ENCODE measurements at places on chromosomes 13 and 19.

DNA sequence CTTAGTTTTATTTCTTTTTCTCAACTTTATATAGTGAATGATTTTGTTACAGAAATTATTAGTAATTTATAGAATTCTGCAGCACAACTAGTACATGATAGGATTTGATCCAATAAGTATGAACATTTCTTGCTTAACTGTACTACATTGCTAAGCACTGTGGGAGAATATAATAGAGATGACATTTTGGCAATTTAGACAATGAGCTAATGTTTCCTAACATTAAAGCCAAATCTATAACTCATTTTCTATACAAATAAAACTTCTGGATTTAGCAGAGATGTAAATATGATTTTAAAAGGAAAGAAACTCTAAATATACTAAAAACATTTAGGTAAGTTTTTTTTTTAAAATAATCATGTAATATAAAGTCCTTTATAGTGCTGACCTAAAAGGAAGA is 87.3 kb downstream of the FNDC3A start:
- DNase-seq = no peak

- DNase-seq = peak; percentile 52
These were observed 193.2 kb upstream of the RFC3 start for GRCh38 chr13:33624740-33625139.

GRCh38 chr13:75219479-75220237 is 262.3 kb downstream of the TBC1D4 start:
- DNase-seq = peak; percentile 78

GRCh38 chr19:16013851-16014840 is 62.1 kb upstream of the TPM4 start:
- no peak for DNase-seq

GRCh38 chr19:50513746-50514345 is at the start of gene ASPDH:
TSS of gene ASPDH (minus strand) at chr19:50513913. CDS start at chr19:50513823, 90 bp downstream.
- DNase-seq = no peak

DNA sequence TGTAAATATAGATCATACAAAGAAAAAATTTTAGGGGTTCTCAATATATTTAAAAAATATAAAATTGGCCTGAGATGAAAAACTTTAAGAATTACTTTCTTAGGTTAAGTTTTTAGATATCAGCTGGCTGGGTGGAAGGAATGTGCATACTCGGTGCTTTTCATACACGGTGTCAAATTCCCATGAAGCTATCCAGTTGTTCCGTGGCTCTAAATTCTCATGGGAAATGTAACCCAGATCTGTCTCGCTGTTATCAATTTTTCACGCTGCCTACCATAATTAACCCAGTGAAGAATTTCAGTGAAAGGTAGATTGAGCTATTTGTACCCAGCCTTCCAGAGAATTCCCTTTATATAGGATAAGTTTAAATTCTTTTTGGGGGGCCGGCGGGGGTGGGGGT is 11.6 kb upstream of the ZNF835 start:
- DNase-seq = no peak

- DNase-seq = no peak
These were observed 216.1 kb downstream of the SLITRK1 start for GRCh38 chr13:83666141-83666540.

- no peak for DNase-seq
These were observed 59.2 kb upstream of the MYCBP2 start for GRCh38 chr13:77386046-77386445.

DNA sequence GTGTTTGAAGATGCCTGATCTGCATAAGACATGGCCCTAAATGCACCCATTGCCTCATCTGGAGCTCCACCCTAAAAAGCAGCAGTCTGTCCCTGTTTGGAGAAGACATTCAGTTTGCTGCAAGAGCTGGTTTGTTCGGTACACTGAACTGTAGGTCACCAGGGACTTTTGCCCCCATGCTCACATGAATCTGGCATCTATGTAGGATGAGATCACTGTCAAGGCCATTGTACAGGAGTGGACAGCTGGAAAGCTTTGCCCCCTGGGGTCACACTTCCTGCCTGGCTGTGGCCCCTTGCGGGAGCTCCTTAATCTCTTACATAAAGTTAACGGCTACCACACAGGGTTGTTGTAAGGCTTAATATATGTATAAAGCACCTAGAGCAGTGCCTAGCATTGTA is 73.0 kb downstream of the IPO5 start:
- DNase-seq = no peak
